NCI-H226 (cell line): ENCODE measurements at places on chromosomes 7 and 10.

DNA sequence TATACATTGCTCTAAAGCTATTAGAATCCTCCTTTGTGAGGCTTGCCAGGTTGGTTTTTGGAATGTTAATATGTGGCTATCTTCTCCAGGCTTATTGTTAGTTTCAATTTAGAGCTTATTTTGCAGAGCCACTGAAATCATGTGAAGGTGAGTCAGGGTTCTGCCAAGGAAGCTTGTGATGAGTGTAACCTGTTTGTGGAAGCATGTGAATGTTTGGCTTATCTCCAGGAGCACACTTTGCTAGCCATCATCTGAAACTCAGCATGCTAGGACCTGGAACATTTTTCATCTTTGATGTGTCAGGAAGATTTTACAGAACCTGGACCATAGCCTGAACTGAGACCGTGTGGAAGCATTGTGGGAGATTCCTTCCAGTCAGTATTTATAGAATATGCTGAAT is 197.3 kb downstream of the PPP1R9A start:
- peak; percentile 61 for DNase-seq

- no peak for DNase-seq
Observed at GRCh38 chr7:156618780-156619367, 21.7 kb upstream of the RNF32 start.

DNA sequence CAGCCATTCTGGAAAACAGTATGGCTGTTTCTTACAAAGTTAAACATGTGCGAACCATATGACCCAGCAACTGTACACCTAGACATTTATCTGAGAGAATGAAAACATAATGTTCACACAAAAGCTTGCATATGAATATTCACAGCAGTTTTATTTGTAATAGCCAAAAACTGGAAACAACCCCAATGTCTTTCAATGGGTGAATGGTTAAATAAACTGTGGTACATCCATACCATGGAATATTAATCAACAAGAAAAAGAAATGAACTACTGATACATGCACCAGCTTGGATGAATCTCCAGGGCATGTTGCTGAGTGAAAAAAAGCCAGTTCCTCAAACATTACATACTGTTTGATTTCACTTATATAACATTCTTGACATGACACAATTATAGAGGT is 37.3 kb downstream of the LEP start:
- DNase-seq: no peak

- DNase-seq: no peak
Observed at GRCh38 chr10:48231699-48232315, 42.7 kb downstream of the FRMPD2 start.

DNA sequence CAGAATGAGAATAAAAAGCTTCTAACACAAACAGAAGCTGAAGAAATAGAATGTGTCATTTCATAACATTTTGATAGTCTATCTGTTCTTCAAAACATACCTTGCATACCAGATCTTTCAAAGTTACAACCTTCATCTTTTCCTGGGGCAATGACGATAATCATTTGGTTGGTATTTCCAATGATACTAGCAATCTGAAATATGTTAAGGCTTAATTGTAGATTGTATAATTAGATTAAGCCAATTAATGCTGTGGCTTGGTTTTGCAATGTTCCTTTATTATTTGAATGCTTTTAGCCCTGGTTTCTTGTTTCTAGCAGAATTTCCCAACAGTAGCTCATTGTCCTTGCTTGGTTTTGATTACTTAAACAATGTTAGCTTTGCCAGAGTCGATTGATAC is 84.6 kb downstream of the CABCOCO1 start:
- peak; percentile 49 for DNase-seq

DNA sequence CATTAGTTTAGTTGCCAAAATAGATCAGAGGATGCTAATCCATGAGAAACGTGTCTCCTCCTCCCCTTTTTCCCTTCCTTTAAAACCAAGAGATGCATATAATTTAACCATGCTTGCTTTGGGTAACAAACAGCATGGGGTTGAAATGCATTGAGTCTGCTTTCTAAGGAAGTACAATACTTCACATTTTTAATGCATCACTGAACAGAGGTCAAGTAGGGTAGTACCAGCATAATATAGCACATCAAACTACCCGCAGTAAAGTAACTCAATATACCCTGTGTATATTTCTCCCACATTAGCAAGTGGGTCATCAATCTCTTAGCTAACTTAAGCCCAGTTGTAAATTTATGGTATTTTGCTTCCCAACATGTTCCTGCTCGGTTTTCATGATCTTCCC is 239.3 kb upstream of the SEMA3C start:
- DNase-seq: no peak

GRCh38 chr10:5565671-5566581 is 41.2 kb downstream of the CALML3 start:
- peak; percentile 61 for DNase-seq

DNA sequence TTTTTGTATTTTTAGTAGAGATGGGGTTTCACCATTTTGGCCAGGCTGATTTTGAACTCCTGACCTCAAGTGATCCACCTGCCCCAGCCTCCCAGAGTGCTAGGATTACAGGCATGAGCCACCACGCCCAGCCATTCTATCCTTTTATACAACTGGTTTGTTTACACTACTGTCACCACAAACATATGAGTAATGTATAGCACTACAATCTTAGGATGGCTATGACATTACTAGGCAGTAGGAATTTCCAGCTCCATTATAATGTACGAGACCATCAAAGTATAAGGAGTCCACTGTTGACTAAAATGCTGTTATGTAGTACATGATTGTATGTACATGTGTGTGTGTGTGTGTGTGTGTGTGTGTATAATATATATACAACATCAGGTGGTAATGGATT is 1126.1 kb upstream of the LRRN3 start:
- DNase-seq: peak; percentile 29

- DNase-seq: no peak
Observed at GRCh38 chr7:45457591-45457990, 116.6 kb upstream of the ADCY1 start.

- no peak for DNase-seq
Observed at GRCh38 chr7:157719705-157720655, 383.2 kb downstream of the DNAJB6 start.

DNA sequence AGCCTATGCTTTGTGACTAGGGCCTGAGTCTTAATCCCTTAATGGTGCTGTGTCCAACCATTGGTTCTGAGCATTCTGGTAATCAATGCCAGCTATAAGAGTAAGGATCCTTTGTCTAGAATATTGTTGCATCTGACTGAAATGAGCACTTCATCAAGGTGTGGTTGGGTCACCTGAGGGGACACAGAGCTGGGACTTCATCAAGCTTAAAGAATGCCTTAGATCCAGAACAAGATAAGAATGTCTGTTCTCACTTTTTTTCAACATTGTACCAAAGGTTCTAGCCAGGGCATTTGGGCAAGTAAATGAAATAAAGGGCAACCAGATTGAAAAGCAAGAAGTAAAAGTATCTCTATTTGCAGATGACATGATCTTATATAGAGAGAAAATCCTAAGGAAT is 280.4 kb downstream of the MTERF1 start:
- DNase-seq: no peak

DNA sequence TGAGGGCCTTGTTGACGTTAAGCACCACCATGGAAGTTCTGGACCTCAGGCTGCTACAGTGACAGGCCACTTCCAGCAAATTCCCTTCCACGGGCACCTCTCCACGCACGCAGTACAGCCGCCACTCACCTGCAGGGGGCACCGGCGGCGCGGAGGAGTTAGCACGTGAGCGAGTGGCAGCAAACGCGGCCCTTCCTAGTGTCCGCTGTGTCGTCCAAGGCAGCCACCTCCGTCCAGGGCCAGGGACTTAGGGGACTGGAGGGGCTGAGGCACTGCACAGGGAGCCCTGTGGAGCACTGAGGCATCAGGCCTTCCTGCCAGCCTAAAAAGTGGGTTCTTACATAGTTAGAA is 164.4 kb downstream of the SVIL start:
- DNase-seq: no peak

GRCh38 chr10:11573497-11573896 is 38.0 kb downstream of the USP6NL start:
- no peak for DNase-seq

DNA sequence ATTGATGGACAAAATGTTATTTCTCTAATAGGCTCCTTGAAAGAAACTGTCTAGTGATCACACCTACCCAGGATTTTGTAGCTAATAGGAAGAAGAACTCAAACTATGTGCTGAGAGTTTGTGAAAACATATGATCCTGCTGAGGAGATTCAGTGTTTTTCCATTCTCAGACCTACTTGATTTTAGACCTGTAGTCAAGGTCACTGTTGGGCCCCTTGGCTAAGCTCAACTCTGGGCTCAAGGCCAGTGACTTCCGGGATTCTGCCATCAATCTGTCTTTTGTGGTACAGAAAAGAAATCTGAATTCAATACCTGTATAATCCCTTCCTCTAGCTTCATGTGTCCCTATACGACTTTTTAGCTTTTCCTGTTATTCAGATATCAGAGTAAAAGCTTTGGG is 79.7 kb upstream of the FERD3L start:
- DNase-seq: no peak

DNA sequence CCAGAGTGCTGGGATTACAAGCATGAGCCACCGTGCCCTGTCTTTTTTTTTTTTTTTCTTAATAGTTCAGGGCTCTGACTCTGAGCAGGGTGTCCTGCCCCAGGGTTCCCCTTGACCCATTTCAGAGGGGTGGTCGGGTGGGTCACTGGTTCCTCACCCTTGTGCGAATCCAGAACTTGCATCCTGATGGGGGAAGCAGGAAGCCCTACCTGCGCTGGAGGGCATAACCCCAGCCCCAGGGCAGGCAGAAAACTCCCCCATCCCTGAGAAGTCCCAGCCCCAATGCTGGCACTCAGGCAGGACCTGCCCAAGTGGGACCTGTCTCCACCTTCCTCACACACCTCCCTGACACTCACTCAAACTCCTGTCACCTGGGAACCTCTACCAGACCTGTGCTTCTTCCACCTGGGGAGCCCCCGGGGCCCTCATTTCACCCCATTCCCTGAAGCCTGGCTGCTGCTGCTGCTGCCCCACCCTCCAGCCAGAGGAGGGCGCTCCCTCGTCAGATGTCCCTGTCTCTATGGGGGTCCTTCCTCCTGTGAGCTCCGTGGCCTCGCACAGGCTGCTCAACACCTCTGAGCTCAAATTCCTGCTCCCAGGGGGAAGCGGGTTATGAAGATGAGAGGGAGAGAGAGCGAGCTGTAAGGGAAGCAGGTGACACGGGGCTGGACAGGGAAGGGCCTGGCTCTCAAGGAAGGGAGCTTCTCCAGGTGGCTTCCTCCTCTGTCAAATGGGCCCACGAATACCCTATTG is 15.1 kb upstream of the ZNF273 start:
- DNase-seq: no peak

DNA sequence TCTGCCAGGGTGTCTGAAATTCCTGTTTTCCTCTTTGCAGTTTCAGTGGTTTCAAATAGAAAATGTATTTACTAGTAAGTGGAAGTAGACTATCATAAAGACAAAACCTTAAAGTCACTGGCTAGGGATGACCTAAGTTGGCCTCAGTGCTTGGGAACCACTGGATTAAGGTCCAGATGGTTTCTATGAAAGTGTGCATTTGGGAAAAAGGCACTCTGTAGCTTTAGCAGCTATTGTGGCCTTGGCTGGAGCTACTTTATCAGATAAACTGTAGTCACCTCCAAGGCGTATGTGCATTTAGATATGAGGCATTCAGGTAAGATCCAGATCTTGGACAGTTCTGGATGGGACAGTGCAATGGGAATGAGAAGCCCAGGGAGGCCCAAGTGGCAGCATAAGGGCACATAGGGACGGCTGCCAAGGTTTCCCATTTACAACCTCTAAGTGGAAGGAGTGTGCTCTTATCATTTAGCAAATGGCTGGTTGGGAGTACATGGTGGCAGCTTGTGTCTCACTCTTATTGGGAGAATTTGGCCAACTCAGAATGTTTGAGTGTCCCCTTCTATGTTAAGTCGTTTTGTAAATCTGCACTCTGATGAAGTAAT is 185.6 kb downstream of the LRMDA start:
- DNase-seq: no peak

DNA sequence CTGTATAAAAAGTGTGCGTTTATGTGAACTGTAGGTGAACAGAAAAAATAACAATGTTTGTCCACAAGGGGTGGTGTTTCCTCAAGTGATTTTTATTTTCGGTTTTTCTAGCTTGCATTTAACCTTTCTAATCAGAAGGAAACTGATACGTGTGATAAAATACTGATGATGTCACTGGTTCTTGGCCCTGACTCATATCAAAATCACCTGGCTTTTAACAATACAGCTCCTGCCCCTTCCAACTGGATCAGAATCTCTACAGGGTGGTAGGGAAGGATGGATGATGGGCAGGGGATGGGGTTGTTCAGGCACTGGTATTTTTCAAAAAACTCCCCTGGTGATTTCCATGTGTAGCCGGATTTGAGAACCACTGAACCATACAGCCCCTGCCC is 10.9 kb downstream of the NPFFR1 start:
- DNase-seq: peak; percentile 36

DNA sequence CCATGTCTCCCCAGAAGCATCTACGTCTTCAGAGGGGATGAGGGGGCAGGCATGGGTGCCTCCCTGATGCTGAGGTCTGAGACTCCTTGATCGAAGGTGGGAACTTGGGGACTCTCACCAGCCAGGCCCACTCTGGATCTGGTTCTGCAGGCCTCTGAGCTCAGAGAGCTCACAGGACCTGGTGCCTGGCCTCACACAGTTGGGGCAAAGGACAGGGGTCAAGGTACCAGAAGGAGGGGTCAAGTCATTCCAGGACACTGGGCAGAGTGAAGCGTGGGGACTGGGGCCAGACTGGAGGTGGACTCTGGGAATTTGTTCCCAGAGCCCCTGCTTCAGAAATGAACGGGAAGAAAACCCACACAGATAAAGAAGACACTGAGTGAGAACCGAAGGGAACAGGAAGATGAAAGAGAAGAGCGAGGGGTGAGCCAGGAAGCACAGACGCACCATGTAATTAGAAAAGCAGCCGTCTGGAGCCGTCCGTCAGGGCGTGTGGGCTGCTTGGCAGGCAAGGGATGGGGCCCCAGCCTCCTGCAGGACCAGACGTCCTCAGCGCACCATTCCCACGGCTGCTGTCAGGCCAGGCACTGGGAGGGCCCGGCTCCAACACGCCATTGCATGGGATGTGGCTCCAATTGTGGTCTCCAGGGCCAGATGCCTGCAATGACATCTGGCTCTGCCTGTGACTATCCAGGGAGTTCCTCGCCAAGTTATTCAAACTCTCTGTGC is 47.7 kb downstream of the ZCCHC24 start:
- no peak for DNase-seq

DNA sequence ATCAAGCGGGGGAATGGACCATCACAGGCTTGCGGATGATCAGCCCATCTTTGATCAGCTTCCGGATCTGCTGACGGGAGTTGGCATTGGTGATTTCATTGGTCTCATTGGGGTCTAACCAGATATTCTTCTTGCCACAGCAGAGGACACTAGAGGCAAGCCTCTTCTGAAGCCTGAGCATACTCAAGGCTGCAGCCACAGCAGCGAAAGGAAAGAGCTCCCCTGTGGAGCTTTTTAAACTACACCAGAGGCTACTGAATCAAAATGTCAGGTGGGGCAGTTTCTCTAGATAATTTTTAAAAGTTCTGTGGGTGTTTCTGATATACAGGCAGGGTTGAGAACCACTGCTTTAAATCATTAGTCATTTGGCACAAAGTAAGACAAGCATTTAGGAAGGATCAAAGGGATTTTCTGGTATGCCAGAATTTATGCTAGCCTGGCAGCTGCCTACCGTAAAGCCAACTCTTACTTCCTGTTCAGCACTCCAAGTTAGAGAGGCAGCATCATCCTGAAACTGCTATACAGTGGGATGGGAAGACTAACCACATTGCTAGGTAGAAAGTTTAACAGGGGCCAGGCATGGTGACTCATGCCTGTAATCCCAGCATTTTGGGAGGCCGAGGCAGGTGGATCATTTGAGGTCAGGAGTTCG is 7.0 kb downstream of the NAPEPLD start:
- peak; percentile 80 for DNase-seq
